ENCODE measurements at places on chromosomes 5 and 9.

GRCh38 chr5:88688984-88689667, 193.9 kb downstream of the MEF2C start:
- no peak for DNase-seq

DNA sequence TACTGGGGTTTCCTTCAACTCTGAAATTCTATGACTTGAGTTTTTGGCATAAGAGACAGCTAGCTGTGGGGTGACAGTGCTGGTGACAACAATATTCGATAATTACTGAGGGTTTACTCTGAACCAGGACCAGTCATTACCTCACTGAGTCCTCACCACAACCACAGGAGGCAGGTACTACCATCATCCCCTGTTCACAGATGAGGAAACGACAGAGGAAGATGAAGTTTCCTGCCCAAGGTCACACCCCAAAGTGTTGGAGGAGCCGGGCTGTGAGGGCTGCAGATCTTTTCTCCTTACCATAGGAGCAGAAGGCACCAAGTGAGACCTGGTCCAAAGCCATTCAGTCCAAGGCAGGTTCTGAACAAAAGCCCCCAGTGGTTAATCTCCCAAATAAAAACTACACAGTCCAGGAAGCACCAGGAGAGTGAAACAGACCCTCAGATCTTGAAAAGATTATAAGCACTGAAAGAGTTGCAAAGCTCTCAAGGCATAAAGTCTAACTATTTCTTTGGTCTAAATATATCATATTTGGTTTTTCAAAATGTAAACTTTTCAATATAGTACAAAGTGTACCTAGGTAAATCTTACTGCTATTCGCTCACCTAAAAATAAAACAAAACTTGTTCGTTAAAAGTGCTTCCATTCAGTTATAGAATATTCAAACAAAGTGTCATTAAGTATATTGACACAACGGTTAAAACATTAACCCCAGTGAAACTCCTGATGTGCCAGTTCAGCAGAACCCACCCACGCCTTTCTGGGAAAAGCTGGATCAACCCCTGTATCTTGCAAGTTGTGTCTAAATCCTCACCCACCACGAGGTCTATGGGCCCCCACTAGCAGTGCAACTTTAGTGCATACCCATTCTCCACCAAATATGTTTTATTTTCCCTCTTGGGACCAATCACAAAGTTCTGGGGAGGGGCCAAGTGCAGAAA, 82.6 kb upstream of the EQTN start:
- DNase-seq, result no peak

DNA sequence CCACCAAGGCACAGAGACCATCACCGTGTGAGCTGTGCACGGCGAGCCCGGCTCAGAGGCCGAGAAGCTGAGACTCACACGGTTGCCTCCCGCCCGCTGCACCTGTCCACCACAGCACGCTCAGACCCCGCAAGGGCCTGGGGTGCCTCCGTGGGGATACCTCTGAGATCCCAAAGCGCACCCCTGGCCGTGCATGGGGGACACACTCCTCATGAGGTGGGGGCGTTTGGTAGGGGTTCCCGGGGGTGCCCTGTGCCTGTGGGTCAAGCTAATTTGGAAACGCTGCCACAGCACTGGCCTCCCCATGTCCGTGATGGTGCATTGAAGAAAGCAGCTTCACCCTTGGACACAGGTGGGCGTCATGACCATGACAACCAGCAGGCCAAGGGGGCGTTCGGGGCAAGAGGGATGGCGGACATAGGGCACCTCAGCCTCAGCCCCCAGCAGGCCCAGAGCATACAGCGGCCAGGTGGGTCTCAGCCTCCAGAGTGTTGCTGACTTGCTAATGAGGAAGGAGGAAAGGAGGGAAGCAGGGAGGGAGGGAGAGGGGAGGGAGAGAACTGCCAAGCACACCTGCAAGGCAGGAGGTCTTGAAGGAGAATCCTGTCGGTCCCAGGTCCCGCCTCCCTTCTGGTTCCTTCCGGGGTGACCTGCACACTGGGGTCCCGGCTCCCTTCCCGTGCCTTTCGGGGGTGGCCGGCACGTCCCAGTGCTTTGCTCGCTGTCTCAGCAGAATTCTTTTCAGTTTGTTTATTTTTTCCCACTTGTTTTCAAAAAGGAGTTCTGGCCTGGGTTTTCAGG, 34.7 kb downstream of the GLT6D1 start:
- no peak for DNase-seq

DNA sequence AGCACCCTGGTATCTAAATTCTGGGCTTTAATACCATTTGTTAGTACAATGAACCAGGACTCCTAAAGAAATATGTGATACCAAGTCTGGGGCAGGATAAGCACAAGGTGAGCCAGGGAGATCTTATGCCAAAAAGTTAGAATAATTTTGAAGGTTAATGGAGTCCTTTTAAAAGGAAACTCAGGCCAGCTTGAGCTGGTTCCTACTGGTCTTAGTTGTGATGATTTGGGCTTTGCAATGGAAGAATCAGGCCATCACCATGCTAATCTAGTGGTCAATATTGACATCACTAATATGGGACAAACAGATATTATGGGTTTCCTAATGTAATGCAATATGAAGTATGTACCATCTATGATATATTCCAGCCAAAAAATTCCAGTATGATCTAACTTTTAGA, 7.5 kb upstream of the SPATA9 start:
- DNase-seq, result no peak

DNA sequence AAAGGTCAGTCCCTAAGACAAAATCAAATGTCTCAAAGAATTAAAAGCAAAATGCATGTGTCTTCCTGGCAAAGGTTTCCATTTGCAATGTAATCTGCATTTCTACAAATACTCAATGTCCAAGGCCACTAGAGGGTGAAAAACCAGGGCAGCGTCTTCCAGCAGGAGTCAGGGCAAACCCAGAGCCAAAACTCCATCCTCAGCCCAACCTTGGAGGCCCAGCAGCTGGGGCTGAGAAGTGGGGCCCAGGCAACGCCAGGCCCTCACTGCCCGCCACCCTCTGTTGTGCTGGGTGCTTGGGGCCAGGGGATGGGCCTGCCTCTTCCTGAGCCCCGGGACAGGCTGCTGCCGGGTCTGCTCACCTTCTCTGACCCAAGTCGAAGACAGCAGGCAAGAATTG, 200.1 kb downstream of the PAX5 start:
- no peak for DNase-seq

GRCh38 chr9:93942161-93942560, 13.0 kb downstream of the BARX1 start:
- DNase-seq, result no peak

All from stimulated activated CD8-positive, alpha-beta memory T cell treated with anti-CD3 and anti-CD28 coated beads, Interleukin-7, amount 100 ng/mL, for 4 hours (primary cell).